ENCODE measurements at places on chromosomes 5 and 9. TPM values are rescaled to one million over a fixed set of nuclear protein-coding genes. Genes with fewer than 3 reads are reported as not detected.
A peak's percentile ranks its signal among the peaks of the same experiment; 100 is the strongest.

DNA sequence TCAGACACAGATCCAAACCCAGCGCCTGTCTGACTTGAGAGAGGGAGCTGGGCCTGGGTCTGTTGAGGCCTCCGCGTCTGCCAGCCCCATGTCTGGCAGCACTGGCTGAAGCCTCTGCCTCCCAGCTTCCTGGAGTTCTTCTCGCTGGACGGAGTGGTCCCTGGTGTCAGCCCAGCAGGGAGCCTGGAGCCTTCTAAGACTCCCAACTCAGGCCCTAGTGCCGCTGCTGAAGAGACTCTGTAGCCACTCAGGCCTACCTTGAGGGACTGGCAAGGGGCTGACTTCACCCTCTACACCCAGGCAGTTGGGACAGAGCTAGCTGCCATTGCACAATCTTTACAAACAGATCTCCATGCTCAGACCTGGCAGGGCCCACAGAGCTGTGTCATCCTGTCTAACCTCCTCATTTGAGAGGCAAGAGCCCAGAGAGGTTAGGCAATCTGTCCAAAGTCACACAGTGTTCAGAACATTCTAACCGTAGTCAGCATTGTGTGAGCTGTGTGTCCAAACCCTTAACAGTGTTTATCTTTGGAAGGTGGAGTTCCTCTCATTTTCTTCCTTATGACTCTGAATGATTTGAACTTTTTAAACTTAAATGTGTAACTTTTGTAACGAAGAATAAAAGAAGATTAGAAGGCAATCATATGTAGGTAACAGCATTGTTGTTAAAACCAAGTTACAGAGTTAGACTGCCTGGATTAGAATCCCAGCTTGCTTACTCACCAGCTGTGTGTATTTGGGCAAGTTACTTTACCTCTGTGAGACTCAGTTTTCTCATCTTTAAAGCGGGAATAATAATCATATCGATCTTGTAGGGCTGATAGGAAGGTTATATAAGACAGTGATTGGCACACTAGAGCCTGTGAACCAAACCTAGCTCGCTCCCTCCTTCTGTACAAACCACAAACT, 4.6 kb upstream of the DUSP1 start:
- ATAC-seq: peak; percentile 52

- ATAC-seq: no peak
Measured at GRCh38 chr9:125243792-125244260, 2.7 kb upstream of the HSPA5 start.

DNA sequence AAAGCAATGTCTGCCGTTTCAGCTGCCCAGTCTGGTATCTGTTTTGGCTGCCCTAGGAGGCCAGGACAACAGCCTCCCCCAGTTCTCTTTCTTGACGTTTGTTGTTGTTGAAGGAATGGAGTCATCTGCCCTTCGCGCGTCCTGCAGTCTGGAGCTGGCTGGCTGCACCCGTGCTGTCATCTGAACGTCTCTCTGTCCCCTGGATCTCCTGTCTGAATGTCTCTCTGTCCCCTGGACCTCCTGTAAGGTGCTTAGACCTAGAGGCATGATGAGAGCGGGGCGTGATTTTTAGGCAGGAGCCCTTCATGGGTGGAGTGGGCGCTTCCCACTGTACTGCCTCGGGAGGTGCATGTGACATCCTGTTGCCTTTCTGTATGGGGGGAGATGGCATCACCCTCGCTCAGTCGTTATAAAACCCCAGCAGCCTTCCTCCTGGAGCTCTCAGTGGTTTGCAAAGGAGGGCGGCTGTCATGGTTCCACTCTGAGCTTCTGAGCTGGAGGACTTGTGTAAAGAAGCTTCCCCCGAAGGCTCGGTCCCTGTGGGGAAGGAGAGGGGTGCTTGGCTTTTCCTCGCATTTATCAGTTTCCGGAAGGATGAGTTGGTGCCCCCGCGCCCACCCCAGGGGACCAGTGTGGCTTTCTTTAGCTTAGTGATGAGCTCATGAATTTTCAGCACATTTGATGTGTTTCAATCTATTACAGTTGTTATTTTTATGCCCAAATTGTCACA, 49.8 kb upstream of the OLFM1 start:
- ATAC-seq: no peak

CENPK gene
- total RNA-seq: 9.3 TPM

TBCA gene
- total RNA-seq: 132 TPM

PGM5 gene
- 4.1 TPM for total RNA-seq

HTR1A gene
- total RNA-seq: not detected

Measured in esophagus mucosa (tissue), 1 donor.